ENCODE measurements at places on chromosomes 2 and 18.

- peak; percentile 73 for ATAC-seq
Measured at GRCh38 chr18:55477499-55477859, 110.5 kb downstream of the TCF4 start.

DNA sequence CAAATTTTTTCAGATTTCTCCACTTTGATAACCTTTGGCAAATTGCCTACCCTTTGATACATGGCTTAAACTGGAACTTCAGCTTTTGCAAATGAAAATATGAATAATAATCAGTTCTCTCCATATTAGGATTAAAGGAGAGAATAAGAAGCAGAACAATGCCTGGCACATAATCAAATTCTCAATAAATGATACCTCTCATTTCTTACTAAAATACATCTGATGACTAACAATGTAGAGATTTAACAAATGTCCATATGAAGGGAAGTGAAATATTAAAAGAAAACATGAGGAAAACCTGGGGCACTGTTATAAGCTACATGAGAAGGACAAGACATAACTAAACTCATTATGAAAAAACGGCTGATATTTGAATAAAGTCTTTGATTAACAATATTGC lies 1103.6 kb downstream of the LRP1B start:
- ATAC-seq: no peak

- no peak for ATAC-seq
Measured at GRCh38 chr2:16249246-16250055, 309.1 kb downstream of the MYCN start.

GRCh38 chr2:236728916-236729670 lies 159.5 kb downstream of the ACKR3 start:
- no peak for ATAC-seq

DNA sequence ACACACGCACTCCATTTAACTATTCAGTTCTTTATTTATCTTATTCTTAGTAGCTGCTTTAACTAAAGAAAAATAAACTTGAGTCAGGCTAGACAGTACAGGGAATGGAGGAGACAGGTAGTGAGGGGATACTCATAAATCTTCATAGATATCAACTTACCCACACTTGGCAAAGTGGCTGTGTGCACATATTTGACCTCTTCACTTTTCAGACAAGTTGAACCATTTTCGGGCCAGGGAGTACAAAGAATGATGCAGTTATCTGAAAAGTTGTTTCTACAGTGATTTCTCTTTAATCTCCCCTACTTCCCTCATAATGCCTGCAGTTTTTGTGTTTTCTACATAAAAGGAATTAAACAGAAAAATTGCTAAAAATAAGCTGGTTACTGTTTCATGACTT lies 307.5 kb downstream of the GULP1 start:
- ATAC-seq: no peak

- no peak for ATAC-seq
Measured at GRCh38 chr2:7539760-7540159, 622.5 kb downstream of the RNF144A start.

DNA sequence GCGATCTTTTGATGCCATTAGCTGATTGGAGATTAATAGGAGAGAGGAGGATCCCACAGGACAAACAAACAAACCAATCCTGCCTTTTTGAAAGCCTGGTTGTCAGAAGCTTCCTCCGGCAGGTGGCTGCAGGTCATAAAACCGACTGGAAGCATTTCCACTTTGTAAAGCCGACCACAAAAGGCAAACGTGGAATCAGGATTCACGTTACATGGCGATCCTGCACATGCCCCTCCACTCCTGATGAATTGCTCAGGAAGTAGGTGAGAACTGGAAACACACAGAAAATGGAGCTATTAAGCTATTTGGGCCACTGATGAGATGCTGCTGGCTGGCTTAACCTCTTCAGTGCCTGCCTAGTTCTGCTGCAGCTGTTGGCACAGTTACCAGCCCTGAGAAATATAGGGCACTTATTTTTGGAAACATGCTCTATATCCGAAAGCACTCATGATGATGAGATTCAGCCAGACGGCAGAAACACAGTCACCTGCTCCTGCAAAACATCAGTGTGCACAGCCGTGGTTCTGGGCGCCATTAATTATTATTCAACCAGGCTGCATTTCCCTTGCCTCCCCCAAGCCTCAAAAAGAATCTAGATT lies 110.3 kb upstream of the ST6GAL2 start:
- no peak for ATAC-seq

DNA sequence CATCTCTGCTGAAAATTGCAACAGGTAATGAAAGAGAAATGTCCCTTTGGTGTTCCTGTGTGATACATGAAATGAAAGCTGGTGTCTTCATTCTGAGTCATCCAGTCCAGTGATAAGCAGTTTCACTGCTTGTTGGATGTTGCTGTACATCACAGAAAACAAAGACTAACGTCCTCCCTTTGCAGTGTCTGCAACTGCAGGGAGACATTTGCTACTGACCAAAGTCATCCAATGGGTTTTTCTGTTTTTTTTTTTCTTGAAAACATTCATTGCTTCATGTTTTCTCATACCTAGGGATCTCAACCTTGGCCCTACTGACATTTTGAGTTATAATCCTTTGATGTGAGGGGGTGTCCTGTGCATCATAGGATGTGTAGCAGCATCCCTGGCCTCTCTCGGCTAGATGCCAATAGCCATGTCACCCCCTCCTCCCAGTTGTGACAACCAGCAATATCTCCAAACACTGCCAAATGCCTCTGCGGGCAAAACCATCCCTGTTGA lies 63.6 kb upstream of the FZD5 start:
- no peak for ATAC-seq

Data from gastroesophageal sphincter (tissue), 4 donors.